ENCODE measurements at places on chromosomes 4 and X.

- no peak for DNase-seq
Observed at GRCh38 chr4:108247387-108248049, 78.8 kb upstream of the LEF1 start.

GRCh38 chr4:34138385-34138784, 2105.9 kb downstream of the ARAP2 start:
- no peak for DNase-seq

GRCh38 chrX:24577091-24577490, 70.1 kb downstream of the PCYT1B start:
- DNase-seq = no peak

- no peak for DNase-seq
Observed at GRCh38 chr4:163701916-163702315, 207.4 kb downstream of the TMA16 start.

GRCh38 chr4:153151535-153152455, 52.4 kb upstream of the TRIM2 start:
- DNase-seq = no peak

DNA sequence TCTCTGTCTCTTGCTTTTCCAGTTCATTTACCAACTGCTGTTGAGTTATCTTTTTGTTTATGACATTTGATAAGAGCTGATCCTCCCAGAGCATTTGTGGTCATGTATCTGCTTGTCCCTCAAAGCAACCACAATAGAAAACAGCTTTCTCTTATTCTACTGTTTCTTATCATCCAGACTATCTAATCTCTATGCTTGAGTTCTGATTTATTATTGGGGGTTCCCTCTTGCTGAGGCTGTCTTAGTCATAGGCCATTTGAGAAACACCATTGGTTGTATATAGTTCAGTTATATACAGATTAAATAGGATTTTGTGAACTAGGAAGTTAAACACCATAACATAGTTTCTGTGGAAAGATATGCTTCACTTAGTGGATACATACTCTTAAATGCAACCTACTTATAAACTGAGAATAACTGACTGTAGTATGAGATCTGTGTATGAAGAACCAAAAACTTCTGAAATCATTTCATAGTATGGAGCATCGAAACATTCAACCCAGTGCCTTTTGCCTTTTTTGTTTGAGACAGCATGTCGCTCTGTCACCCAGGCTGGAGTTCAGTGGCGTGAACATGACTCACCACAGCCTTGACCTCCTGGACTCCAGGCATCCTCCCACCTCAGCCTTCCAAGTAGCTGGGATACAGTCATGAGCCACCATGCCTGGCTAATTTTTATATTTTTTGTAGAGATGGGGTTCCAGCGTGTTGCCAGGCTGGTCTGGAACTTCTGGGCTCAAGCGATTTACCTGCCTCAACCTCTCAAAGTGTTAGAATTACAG, 75.8 kb downstream of the STIM2 start:
- no peak for DNase-seq

GRCh38 chr4:8383016-8383415, 57.5 kb downstream of the ACOX3 start:
- no peak for DNase-seq

DNA sequence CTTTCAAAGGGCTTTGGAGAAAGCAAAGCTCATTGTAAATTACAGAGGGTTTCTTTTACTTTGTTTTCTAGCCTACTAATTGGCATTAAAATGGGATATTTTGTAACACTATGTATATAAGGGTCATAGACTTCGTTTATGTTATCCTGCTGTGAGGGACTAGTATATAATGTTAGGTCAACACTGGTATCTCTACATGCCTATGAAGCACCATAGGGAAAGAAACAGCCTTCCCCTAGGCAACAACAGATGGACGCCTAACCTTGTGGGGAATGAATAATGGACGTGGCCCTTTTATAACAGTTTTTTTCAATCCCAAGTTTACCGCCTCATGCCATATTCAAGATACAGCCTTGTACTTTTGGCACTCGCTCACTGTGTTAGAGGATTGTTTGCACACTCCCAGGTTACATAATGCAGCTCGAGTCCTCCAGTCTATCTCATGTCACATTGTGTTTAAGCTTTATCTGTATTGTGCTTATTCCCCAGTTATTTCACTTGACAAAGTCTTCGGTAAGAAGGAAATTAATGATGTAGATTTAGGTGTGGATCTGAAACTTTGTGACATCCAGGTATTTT, 711.0 kb downstream of the RPA4 start:
- no peak for DNase-seq

DNA sequence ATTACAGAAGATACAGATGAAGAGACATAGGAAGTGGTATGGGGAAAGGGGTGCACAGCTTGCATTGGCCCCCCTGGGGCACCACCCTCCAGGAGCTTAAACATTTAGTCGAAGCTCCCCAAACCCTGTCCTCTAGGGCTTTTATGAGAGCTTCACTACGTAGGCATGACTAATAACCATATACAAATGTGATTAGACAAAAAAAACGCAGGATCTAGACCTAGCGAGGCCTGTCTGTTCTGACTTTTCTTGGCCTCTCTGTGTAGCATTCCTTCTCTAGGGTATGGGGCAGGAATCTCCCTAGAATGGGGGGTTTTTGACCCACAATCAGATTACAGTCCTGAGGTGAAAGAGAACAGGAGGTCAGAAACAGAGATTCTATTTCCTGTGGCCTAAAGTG, 293.7 kb upstream of the GALNTL6 start:
- DNase-seq = no peak

- no peak for DNase-seq
Observed at GRCh38 chrX:14501327-14501726, 28.0 kb upstream of the GLRA2 start.

DNA sequence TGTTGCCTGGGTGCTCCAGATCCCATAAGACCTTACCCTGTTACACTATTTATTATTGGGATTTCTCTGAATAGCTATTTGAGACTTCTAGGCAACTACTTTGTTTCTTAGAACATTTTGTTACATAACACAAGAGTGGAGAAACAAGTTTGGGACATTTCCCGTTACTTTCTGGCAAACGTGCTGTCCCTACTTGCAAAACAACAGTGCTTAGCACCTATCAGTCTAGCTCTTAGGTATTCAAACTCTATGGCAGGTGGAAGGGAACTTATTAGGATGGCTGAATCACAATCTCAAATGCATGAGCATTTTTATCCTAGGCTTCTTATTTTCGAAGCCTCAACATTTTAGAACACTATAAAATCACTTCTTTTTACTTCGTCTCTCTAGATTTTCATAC, 613.6 kb downstream of the DMD start:
- no peak for DNase-seq

GRCh38 chr4:40825014-40825838, 75.5 kb downstream of the NSUN7 start:
- no peak for DNase-seq

- DNase-seq = no peak
Observed at GRCh38 chrX:14529290-14529989, at the start of gene GLRA2. GLRA2 (plus strand) TSS chrX:14529536; CDS start chrX:14530058, 522 bp downstream.

DNA sequence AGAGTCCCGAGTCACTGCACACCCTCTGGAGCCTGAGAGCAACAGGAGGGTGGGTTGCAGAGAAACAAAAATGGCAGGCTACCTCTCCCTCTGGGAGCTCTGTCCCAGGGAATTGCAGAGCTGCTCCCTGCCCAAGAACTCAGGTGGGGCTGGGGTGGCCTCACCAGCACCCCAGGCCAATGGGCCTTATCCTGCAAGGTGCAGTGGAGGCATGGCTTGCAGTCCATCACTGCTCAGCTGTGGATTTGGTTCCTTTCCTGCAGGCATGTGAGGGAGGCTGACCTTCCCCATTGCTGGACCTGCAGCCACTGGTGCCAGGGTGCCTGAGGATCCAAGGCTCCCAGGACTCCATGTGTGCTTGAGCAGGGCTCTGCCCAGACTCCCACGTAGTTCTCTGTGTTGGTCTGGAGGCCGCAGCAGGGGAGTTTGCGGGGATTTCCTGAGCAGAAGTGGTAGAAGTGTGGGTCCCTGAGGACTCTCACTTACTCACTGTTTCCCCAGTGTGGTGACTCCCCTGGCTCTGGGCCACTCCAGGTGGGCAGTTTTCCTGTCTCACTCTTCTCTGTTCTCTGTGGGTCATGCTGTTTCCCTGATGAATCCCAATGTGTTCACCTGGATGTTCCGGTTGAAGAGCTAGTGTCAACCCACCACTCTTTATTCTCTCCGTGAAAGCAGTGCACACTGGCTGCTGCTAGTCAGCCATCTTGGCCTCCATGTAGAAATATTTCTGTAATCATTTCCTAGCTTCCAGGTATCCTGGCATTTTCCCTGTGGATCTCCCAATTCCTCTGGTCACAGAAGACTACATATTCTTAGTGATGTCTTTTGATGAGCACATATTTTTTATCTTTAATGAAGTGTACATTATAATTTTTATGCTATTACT, 82.3 kb downstream of the ARHGAP24 start:
- DNase-seq = no peak

DNA sequence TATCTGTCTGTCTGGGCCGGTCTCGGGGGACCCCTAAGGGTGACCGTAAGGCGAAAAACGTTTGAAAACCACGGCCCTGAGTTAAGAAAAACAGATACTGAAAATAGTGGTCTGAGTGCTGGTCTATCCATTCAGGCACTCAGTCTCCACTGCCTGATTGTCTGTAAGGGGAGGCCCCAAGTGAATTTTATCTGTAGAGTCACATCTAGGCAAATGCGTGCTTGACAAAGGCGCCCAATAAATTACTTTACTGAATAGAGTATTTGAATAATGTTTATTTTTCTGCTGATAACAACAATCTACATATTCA, 465 bp downstream of the HNRNPH2 start:
- DNase-seq = no peak

- DNase-seq = no peak
Observed at GRCh38 chr4:113756005-113756410, 5.5 kb downstream of the CAMK2D start.

DNA sequence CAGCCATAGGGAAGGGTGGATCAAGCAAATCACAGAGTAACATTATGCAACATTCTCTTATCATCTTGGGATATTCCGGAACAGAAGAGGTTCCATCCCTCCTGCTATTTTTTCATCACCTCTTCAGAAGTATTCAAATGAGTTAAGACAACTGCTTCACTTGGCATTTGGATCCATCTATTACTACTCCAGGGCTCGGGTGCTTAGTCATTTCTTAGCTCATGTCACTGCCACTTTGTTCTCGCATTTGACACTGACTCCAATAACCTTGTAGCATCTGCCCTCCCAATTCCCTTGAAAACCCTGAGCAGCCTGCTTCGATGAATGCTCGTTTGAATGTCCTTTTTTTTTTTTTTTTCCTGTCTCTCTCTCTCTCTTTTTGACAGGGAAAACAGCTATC, 114.9 kb downstream of the PPARGC1A start:
- no peak for DNase-seq

DNA sequence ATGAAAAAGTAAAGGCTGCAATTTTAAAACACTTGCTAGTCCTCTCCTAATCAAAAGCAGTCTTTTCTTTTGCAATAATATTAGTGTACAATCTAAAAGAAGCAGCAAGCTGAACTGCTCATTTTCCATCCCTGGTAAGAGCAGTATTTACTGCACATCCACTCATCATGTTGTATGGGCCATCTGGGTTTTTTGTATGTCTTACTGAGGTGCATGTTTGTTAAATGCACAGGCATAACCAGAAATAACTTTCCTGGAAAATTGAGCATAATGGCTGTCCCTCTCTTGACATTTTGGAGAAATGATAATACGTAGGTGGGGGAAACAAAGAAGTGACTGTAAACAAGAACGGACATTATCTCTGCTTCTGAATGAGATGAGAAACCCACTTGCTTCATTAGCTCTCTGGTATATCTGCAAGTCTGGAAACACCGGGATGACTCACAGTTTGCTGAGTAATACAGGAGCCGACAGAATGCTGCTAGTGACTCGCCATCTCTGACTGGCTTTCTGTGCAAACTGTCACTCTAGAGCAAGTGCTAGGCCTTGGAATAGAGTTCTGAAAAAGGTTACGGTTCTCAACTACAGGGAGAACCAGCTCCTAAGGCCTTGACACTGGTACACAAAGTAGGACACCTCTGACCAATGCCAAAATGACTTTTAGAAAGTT, 85.7 kb upstream of the MTM1 start:
- peak; percentile 2 for DNase-seq

- peak; percentile 62 for DNase-seq
Observed at GRCh38 chr4:110005461-110006056, 92.9 kb downstream of the EGF start.

GRCh38 chr4:2274320-2275043, 12.6 kb upstream of the MXD4 start:
- no peak for DNase-seq

DNA sequence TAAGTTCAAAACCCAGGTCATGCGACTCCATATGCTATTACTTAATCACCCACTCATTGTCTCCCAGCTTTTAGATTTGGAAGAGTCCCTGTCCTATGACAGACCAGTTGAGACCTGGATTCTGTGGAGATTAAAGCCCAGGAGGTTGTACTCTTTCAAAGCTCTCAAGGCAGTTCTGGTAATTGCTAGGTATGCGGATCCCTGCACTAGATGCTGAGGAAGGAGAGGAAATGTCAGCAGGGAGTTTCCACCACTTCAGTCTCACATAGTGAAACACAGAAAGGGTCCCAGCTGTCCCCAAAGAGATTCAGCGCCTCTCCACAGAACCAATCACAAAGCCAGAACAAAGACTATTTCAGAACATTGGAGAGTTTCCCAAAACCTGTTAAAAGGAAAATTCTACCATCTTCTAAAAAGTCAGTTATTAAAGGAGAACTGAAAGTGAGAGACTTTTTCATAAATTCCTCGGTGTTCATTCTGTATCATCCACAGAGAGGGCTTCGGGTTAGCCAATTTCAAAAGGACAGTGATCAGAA, 53.4 kb downstream of the IRF2 start:
- no peak for DNase-seq

- DNase-seq = no peak
Observed at GRCh38 chr4:22471999-22472461, 43.8 kb downstream of the ADGRA3 start.

GRCh38 chr4:83546786-83547185, 10.9 kb downstream of the GPAT3 start:
- no peak for DNase-seq

- no peak for DNase-seq
Observed at GRCh38 chrX:5644776-5645175, 583.9 kb downstream of the NLGN4X start.

- DNase-seq = peak; percentile 97
Observed at GRCh38 chr4:39638354-39639239, at the start of gene SMIM14. SMIM14 (minus strand) TSS chr4:39638865; CDS start chr4:39605145, 33,720 bp downstream.

DNA sequence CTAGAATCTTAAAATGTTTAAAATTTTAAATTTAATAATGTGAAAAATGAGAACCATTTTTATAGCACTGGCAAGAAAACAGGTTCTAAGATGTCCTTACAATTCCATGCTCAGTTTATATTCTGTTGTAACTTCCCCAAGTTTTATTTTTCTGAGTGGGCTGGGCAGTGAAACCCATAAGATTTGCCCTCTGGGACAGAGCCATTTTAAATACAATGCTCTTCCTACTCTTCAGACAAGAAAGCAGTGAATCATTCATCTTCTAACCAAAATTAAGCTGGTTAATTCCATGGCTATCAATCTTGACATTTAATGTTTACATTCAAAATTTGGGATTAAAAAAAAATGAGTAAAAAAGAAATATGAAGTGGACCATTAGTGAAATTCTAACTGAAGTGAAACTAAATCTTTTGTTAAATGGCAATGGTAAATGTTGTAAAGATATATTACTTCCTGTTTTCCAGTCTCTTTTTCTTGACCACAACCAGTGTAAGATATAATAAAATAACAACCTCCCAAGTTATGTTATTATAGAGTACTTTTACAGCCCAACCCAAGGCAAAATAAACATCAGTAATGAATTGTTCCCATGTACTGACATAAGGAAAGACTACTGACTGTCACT, 37.2 kb upstream of the PTPN13 start:
- DNase-seq = no peak

- no peak for DNase-seq
Observed at GRCh38 chrX:132737743-132738142, 220.7 kb downstream of the HS6ST2 start.

- no peak for DNase-seq
Observed at GRCh38 chr4:575281-576141, 584 bp downstream of the TMEM271 start.

Data from HTR-8/SVneo (cell line).